Fibroblast of the aortic adventitia (primary cell): ENCODE measurements at places on chromosomes 2 and 18.

DNA sequence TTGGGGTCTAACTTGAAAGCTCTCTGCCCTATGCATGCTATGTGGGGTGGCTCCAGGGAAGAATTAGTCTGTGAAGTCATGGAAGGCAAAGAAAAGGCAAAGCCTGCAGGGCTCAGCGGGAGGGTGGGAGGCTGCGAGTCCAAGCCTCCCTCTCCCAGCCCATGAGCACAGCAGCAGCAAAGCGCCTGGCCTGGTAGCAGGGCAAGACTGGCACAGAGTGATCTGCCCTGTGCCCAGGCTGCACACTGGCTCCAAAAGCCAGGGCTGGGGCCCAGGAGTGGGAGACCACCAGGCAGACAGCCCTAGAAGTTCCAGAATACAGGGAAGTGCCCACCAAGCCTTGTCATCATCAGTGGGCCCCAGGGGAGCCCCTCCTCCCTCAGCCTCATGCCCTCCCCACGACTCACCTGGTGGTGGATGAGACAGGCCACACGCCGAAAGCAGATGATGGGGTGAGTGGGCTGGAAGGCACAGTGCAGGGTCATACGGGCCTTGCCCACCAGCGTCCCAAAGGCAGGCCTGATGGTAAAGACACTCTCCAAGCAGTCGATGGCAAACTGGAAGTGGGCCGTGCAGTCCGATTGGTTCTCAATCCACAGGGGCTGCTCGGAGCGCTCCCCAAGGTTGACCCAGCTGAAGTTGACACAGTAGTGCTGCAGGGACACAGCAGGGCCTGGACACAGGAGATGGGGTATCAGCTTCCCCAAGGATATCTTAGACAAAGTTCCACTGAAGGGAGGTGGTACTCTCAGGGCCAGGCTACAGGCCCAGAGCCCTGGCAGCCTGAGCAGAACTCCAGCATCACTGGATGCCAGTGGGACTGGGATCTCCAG lies 12.1 kb downstream of the CFAP65 start:
- DNase-seq = no peak

- no peak for DNase-seq
These were observed 243.6 kb downstream of the NEDD4L start for GRCh38 chr18:58287353-58288274.

- no peak for DNase-seq
These were observed 135.0 kb upstream of the PKDCC start for GRCh38 chr2:41912776-41913175.

DNA sequence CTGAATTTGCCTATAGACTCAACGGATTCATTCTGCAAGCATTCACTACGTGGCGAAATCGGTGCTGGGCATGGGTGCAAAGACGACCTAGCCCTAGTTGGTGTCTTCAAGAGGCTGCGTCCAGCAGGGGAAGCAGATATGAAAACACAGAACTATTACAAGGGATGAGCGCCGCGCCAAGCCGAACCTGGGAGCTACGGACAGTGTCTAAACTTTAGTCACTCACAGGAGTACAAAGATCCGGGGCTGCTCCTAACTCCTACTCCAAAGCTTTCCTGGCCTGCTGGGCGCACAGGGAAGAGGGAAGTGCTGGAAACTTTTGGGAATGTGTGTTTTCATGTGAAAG lies 732 bp upstream of the ANXA4 start:
- DNase-seq = peak; percentile 73

- no peak for DNase-seq
These were observed at the start of gene B3GNT7 for GRCh38 chr2:231395188-231396057. Gene B3GNT7 (plus strand): TSS chr2:231395710. CDS start chr2:231395804, 94 bp downstream.

DNA sequence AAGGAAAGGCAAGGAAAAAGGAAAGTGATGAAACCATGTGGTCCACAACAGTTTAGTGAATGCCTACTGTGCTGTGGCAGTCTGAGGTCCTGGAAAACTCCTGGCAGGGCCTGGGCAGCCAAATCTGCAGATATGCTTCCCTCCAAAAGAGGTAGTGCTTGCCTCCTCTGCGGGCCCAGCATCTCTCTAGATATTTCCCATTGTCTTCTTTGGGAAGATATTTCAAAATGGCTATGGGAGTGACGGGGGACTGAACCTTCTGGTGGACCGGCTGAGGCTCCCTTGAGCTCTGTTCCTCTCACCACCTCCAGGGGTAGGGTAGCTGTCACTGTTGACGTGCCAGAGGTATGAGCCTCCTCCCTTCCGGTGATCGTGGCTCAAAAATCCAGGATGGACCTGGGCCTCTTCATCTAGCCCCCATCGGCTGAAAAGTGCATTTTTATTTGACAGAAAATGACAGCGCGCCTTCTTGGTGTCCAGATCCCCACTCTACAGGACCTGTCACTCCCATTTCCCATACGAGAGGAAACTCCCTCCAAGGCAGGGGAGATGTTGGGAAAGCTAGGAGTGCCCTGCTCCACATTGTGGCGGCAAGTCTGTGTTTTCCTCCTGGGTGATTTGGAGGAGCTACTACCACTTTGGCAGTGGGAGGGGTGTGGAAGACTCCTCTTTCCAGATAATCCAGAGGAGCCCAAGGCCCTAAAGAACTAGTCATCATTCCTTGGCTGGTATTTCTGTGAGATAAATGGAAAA lies 9.4 kb upstream of the PAX3 start:
- no peak for DNase-seq

GRCh38 chr18:32303400-32303799 lies 113.6 kb downstream of the MEP1B start:
- peak; percentile 41 for DNase-seq

- DNase-seq = no peak
These were observed 51.7 kb upstream of the MYL1 start for GRCh38 chr2:210366675-210367080.

DNA sequence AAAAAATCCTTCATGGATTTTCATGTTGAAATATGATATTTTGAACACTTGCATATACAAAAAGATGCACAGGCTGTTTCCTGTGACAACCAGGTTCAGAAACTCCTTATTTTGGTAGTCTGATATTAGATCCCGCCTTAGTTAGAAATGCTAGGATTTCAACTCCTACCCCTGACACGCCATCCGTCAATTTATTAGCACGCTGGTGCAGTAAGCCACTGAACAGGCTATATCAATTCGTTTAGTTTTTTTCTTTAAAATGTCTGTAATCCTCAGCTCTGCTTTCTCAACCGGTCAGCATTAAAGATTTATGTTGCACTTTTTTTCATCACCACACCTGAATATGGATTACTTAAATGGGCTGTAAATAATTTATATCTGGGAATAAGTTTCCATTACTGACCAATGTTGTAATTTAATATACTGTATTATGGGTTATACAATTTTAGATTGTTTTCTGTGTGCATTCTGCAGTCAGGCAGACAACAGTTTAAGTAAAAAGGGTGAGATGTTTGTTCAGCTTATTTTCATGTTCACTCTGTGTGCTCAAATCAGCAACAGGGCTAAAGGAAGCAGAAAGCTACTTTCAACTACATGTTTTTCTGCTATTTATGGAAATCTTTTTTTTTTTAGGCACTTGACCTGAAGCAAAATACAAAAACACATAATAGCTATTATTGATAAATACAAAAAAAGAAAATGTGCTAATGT lies 227.7 kb downstream of the ARHGAP15 start:
- no peak for DNase-seq

GRCh38 chr2:8234253-8234652 lies 447.6 kb upstream of the ID2 start:
- no peak for DNase-seq

- no peak for DNase-seq
These were observed 31.8 kb downstream of the PRKCE start for GRCh38 chr2:45683292-45683691.

GRCh38 chr2:178833382-178833781 lies 26.2 kb upstream of the TTN start:
- DNase-seq = no peak

- peak; percentile 28 for DNase-seq
These were observed 17.2 kb upstream of the KLHL29 start for GRCh38 chr2:23367760-23368159.

GRCh38 chr18:60246606-60247005 lies 126.0 kb downstream of the MC4R start:
- DNase-seq = no peak

- no peak for DNase-seq
These were observed 39.3 kb upstream of the EDAR start for GRCh38 chr2:109028277-109028676.

DNA sequence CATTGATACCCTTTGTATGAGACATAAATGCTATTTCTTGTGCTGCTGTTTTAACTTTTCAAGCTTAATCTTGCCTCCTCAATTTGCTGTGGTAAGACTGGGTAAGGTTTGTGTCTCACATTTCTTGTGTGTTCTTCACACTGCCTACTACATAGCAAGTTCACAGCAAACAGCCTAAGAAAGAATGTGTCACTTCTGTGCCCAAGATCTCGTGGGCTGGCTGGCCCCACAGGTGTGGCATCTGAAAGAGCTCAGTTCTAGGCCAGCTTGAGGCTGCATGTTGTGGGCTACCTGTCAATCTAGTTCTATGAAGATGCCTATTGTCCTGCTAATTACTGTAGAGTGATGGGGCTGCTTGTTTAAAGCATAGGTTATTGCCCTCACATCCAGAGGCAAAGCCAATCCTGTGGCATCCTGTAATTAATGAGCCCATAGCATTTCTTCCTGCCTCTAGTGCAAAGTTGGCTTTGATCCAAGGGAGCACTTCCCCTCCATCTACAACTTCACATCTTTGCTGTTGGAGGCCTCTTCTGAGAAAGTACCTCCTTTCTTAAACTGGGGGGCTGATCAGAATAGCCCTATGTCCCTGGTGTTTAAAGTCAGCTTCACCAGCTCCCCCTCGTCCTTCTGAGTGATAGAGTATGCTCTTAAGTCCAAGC lies 40.9 kb upstream of the ASPRV1 start:
- no peak for DNase-seq

DNA sequence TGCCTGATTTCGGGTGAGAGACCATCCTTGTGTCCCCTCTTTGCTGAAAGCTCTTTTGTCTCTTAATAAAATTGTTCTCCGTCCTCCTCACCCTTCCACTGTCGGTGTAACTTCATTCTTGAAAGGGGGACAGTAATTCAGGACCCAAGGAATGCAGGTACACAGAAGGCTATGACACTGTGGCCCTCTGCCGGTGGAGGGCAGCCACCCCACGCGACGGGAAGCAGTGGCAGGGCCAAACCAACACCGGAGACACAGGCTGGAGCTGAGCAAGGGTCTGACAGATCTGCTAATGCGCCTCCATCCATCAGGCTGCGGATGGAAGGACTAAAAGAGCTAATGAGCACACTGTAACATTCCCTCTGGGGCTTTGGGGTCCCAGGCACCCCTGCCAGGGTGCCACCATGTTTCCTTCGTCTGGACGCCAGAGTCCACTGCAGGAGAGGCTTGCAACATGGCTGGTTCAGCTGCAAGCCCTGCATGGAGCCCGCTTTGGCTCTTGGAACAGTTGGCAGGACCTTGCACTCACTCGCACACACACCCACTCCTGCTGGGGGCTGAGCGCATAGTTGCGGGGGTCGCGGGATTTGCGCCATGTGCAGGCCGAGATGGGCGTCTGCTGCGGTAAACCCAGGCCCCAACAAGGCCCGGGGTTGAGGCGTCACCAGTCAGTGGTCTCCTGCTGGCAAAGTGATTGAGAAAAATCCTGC lies 544.1 kb upstream of the CDH7 start:
- no peak for DNase-seq

DNA sequence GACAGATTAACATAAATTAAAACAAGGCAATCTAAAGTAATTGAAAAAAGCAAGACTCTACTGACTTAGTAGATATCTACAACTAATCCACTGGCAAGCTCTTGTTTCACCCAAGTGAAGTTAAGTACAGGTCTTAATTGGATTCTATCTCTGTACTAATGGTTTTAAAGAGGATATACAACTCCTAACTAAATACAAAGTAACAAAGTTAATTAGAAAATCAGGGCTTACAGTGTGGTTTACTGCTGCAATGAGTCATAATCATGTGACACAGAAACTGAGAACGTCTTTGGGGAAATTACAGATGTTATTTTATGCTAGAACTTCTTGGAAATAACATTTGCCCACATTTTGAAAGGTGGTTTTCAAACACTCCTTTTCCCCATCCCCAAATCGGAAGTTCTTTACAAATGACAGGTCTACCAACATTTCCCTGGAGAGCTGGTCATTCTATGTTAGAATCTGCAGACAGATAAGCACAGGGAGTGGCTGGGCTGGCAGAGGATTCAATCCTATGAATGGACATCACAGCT lies 245.3 kb downstream of the STK39 start:
- DNase-seq = peak; percentile 27

DNA sequence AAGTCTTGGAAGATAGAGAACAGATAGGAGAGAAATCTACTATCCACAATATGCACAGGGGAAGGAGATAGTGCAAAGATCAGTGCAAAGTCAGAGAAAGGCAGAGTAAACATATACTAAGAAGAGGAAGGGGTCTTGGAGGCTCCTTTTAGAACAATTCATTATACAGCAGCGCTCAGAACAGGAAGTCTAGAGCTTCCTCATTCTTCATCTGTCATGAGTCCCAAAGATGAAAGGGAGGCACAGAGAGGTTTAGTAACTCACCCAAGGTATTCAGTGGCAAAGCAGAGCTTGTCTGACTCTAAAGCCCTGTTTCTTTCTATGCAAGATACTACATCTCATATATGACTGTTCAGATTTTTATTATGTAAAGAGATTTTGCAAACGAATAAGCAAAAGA lies 1.4 kb downstream of the SP110 start:
- no peak for DNase-seq
